ENCODE measurements at places on chromosomes 2 and 18.

DNA sequence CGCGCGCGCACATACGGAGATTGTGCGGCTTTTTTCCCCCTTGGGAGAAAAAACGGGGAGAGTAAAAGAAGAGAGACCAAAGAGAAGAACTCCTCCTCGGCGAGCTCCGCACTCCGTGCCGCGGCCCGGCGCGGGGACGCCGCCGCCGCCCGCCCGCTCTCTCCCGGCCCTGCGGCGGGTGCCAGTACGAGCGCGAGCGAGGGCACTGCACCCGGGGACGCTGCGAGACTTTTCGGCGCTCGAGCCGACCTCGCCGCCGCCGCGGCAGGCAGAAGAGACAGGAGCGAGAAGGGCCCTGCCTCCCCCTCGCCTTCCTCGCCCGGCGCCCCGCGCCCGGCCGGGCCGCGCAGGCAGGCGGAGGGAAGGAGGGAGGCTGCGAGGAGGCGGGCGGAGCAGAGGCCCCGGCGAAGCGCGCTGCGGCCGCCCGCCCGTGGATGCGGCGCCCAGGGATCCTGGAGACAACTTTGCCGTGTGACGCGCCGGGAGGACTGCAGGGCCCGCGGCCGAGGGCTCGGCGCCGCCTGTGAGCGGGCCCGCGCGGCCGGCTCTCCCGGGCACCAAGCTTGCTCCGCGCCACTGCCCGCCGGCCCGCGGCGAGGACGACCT lies 857 bp upstream of the INHBB start:
- peak; percentile 30 for DNase-seq

- DNase-seq: no peak
These were observed 107.1 kb downstream of the POLE4 start for GRCh38 chr2:75065402-75066008.

DNA sequence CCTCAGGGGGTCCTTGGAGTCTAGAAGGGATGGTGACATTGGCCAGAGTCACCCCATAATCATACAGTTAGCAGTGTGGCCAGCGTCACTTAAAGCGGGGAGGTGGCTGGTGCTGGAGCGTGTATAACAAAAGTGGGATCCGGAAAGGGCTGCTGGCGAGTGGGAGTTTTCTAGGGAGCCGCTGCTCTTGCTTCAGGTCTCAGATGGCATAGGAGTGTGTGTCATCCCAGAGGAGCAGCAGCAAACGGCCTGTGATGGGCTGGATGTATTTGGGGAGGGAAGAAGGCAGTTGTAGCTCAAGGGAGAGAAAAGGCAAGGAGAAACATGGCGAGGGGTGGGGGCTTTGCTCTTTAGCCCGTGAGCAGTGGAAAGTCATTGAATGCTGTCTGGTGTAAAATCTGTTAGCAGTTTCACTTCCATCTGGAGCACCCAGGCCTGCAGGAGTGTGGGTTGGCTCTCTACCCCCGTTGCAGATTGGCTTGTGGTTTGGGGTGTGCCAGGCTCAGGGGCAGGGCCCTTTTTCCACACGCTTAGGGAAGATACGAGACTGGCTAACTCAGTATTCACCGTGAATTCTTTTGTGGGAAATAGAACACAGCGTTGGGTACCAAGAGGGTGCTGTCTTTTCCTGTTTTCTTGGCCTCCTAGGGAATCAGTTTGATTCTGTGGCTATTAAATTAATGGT lies 120.5 kb downstream of the AGAP1 start:
- no peak for DNase-seq

GRCh38 chr2:156944871-156945270 lies 312.6 kb upstream of the GALNT5 start:
- no peak for DNase-seq

DNA sequence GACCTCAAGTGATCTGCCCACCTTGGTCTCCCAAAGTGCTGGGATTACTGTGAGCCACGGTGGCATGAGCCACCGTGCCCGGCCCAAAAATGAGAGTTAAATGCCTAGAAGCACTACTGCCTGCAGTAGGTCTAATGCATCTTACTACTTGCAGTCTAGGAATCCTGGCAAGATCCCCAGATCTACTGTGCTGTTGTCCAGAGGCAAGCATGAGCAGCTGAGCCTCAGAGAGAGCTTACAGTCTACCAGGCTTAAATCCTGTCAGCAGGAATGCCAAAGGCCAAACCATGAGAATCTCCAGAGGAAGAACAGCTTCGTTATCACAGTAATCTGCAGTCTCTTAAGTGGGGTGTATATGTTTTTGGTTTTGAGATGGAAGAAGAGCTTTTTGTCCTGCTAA lies 54.4 kb downstream of the XRCC5 start:
- no peak for DNase-seq

- no peak for DNase-seq
These were observed 71.9 kb downstream of the TNP1 start for GRCh38 chr2:216787851-216788540.

- no peak for DNase-seq
These were observed 24.1 kb downstream of the SLC14A2 start for GRCh38 chr18:45639408-45639807.

GRCh38 chr2:226078666-226079065 lies 679.2 kb downstream of the NYAP2 start:
- DNase-seq: no peak

GRCh38 chr2:200099256-200099655 lies 143.9 kb downstream of the MAIP1 start:
- no peak for DNase-seq

DNA sequence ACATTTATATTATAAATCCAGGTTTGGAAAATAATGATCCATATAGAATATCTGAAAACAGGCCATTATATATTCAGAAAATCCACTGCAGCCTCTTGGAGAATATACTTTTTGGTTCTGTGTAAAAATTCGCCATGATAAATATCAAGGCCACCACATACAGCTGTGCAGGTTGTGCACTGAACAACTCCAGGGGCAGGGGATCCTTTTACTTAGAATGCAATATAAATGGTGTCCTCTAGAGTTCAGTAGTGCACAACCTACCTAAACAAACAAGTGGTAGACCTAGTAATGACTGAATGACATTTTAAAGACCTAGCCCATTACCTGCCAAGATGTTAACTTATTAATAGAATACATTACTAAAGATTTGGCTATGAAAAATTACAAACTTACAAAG lies 22.4 kb downstream of the MOGAT1 start:
- DNase-seq: no peak

DNA sequence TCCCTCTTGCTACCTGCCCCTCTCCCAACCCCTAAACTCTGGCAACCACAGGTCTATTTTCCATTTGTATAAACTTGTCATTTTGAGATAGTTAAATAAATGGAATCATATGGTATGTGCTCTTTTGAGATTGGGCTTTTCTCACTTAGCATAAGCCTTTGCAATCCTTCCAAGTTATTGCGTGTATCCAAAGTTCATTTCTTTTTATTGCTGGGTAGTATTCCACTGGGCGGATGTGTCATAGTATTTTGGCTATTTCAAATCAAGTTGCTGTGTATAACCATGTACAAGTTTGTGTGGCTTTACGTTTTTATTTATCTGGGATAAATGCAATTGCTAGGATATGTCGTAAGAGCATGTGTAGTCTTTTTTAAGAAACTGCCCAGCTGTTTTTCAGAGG lies 55.5 kb upstream of the CUL3 start:
- DNase-seq: no peak

GRCh38 chr2:27084297-27085061 lies 2.1 kb upstream of the KHK start:
- DNase-seq: no peak

Data from endothelial cell (in vitro differentiated cells).